Omental fat pad (tissue), 4 donors: ENCODE measurements at places on chromosomes 12 and 14. TPM values are rescaled to one million over a fixed set of nuclear protein-coding genes. Genes with fewer than 3 reads are reported as not detected.

GRCh38 chr12:92543840-92544239, 158.9 kb upstream of the PLEKHG7 start:
- DNase-seq: no peak

GRCh38 chr12:52628841-52629240, 10.5 kb upstream of the KRT73 start:
- no peak for DNase-seq

DNA sequence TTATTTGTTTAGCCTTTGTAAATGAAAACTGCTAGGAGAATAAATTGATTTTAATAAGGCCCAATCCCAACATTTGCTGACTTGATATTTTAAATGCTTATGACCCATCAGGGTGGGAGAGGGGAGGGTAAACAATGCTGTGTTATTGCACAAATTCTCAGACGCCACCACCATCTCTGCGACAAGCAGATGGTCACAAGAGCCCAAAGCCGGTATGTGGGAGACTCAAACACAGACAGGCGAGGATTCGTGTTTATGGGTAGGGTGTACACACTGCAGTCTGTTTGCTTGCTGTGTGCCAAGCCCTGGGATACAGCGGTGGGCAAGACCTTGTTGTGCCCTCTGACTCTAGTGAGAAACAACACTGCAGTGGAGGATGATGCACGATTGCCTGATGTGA, 39.2 kb upstream of the PWP1 start:
- no peak for DNase-seq

DNA sequence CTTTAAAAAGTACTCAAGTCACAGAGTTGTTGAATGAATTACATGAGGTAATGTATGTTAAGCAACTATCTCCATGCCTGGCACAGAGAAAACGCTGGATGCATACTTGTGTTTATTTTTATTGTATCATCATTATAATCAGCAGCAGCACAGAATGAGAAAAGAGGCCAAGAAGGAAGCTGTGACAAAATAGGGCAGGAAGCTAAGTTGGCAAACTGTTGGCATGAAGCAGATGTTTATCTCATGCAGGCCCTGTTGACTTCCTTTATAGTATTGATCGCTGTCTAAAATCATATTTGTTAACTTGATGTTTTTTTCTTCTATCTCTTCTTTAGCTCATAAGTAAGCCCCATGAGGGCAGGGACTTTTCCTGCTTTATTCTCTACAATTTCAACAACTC, 466.6 kb downstream of the TRHDE start:
- no peak for DNase-seq

Gene FLVCR2
- 11.6 TPM for total RNA-seq

GRCh38 chr14:74955229-74956026, at the start of gene PGF:
TSS of gene PGF (minus strand) at chr14:74955597. CDS start at chr14:74955242, 355 bp downstream.
- no peak for DNase-seq

- DNase-seq: no peak
Observed at GRCh38 chr12:67988601-67989021, 636 bp upstream of the IFNG-AS1 start.

DNA sequence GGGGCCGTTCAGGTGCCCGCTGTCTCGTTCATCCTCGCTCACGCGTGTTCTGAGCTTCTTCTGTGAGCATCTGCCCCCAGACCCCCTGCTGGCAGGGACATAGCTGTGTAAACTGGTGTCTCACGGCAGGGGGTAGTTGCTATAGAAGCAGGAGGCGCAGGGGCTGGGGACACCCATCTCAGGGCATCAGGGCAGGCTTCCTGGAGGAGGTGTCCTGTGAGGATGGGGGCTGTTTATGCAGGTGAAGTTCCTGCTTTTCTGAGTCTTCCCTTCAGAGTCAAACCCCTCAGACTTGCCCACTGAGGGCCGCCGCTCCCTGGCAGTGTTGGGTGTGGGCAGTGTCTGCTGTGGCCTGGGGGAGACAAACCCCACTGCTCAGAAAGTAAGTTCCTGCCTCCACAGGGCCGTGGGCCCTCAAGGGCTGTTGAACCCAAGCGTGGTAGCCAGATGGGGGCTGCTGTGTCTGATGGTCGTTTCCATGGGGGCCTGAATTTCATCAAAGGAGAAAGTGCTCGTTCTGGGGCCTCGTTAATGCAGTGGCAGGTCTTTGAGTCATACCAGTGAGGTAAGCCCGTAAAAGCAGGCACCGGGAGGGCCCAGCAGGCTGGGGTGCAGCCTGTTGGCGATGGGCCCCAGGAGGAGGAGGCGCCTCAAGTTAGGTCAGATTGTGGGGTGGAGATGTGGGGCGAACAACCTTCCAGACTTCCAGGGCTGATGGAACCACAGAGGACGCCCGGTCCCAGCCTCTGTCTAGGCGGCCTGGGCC, 23.4 kb downstream of the KIF26A start:
- DNase-seq: no peak

DNA sequence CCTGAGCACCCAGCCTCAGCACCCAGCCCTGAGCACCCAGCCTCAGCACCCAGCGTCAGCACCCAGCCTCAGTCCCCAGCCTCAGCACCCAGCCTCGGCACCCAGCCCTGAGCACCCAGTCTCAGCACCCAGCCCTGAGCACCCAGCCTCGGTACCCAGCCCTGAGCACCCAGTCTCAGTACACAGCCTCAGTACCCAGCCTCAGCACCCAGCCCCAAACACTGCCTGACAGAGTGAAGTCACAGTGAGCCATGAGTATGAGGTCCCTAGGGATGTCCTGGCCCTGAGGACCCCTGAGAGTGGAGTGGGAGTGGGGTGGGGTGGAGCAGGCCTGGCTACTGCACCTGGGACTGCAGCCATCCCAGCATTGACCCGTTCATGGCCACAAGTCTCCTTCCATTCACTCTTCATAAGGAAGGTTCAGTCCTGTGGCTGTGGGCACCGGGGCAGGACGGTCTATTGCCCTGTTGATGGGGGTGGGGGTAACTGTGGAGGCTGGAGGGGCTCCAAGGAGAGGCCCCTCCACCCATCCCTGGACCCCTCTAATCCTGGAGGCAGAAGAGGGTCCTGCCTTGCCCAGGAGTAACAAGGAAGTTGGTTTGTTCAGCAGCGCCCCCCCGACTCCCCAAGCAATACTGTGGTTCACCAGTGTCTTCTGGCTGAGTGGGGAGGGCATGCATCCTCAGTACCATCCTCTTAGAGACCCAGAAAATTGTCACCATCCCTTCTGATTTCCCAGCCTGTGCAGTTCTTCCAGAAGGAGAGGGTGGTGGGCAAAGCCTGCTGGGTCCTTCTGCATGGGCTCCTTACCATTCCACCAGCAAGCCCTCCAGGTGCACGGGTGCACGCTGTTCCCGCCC, 140.5 kb downstream of the ADGRD1 start:
- DNase-seq: no peak

- DNase-seq: no peak
Observed at GRCh38 chr12:111826992-111827391, 15.0 kb upstream of the MAPKAPK5 start.

DNA sequence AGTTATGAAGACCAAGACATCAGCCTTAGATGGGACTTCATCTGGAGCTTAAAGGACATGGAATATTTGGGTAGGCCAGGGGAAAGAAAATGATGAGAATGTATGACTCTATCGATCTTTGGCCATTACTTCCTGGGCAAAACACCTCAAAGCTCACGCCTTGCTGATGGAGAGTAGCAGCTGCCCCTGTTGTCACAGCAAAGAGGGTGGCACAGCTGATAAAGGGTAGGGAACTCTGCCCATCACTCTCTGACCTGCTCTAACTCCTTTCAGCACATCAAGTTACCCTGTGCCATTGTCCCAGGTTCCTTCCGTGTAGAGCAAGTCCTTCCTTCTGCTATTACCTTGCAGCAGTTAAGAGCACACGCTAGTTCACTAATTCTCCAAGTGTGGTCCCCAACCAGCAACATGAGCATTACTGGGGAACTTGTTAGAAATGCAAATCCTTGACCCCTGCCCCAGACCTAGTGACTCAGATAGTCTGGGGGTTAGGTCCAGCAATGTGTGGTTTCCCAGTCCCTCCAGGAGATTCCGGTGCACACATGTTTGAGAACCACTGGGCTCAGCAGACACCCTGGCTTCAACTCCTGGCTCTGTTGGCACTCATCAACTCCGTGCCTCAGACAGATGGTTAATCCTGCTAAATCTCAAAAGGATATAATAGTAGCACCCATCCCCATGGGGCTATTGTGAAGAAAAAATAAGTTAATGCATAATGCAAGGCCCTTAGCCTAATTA, 93.7 kb upstream of the EEA1 start:
- DNase-seq: no peak

Gene CPNE6
- total RNA-seq: not detected

GRCh38 chr12:15368812-15369211, 46.5 kb downstream of the PTPRO start:
- DNase-seq: no peak

DNA sequence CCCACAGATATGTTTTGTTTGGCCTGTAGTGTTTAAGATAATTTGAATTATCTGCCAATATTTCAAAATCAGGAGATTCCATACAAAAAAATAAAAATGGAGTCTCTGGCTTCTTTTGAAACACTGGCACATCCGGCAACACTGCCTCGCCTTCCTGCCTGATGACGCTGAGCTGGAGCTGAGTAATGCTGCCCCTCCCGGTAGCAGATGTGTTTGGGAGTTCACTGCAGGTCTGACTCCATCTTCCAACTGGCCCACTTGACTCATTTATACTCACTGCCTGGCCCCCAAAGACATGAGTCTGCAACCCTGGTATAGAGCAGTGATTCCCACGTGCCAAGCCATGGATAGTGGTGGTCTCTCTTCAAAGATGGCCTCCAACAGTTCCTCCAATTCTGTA, 7.4 kb downstream of the CIT start:
- no peak for DNase-seq

DNA sequence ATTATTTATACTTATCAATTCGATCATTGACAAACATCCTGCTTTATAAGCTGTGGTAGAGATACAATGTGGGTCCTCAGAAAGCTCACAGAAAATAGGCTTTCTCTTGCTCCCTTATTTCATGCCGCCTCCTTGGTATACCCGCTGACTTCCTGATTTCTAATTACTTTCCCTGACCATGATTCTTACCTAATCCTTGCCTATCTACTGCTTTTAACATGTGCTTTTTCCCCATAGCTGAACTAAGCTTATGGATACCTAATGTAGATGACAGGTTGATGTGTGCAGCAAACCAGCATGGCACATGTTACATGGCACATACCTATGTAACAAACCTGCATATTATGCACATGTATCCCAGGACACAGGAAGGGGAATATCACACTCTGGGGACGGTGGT, 65.1 kb downstream of the ITPR2 start:
- DNase-seq: no peak

DNA sequence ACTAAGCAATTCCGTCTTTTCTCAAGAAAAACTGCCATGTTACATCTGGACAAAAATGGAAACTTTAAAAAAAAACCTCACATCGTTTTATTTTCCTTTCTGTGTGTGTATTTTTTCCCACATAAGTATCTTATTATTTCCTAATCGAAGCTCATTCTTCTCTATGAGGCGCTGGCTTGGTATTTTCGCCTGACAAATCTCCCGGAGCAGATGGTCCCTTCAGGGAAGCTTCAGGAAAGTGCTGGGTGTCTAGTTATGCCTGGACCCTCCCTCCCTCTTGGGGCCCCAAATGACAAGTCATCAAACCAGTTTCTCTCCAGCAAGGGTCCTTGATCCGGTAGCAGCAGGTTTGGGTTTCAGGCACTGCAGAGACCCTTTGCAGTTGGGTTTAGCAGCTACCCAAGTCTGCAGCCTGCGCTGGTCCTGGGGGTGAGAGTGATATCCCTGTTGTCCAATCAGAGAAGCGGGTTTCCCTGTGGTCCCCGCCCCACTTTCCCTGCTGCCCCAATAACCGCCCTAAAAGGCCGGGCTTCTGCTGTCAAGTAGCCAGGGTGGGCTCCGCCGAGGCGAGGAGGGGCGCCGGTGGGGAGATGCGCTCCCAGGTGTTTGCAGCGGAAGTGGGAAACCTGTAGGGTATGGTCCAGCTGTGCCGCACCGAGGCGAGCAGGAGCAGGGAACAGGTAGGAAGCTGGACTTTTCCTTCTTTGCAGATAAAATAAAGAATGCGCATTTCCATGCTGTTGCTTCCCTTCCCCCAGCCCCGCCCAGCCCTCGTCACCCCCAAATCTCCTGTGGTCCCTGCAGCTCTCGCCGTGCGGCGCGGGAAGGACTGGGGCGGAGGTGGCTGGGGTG, at the start of gene CNTN1:
TSS of gene CNTN1 (plus strand) at position 527 of the 852 bp plus-strand sequence.
- DNase-seq: peak; percentile 27

DNA sequence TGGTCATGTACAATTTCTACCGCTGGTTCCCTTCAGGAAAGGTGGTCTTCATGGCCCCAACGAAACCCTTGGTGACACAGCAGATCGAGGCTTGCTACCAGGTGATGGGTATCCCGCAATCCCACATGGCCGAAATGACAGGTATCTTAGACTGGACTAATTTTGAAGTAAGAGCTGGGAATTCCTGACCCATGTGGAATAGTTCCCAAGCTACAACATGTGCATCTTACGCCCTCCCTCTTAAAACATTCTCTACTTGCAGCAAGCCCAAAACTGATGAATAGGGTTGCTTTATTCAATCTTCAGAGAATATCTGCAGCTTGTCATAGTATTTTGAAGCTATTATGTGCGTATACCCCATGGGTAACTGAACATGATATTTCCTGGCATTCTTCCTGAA, 669 bp downstream of the FANCM start:
- DNase-seq: no peak

DNA sequence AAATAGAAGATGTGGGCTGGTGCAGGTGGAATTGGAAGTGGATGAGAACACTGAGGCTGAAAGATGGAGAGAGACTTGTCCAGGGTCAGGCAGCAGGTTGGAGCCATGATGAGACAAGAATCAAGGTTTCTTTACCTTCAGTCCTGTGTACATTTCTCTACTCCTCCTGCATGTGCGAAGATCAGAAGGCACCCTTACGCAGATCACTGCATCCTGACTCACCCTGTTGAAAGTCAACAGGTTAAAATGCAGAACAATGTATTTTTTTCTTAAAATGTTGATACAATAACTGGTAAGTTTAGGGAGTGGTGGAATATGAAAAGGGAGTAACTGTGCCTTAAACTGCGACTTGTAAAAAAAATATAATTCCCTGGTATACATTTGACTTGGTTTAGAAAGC, 47.8 kb downstream of the TESPA1 start:
- DNase-seq: no peak

GRCh38 chr14:74946659-74947281, 8.6 kb downstream of the PGF start:
- DNase-seq: no peak

DNA sequence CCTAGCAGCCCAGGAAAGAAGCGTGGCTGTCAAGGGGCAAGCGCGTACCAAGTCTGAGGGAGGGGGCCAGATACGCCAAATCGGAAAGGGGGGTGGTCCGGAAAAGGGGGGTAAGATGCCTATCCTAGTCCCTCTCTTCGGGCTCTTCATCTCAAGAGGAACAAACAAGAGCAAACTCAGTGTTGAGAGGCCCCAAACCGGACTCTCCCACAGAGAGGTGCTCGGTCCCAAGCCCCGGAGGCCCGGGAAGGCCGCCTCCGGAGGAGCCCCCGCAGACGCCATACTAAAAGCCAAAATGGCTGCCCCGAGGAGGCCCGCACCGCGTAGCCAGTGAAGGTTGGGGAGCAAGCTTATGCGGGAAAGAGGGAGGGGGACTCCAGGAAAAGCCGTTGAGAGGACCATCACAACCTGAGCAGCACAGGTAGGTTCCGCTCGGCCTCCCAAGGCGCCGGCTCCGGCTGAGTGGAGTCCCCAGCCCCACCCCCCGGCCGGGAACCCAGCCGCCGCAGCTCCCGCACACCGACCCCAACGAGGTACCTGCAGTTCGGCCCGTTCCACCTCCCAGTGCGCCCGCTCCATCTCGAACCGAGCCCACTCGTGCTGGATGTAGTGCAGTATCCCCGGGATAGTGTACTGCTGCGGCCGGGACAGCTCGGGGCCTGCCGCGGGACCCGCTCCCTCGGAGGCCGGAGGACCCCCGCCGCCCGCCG, at the start of gene AP4S1:
TSS of gene AP4S1 (plus strand) at position 283 of the 710 bp plus-strand sequence. CDS start 40,548 bp downstream, outside the sequence.
- DNase-seq: peak; percentile 35

Gene RARG
- total RNA-seq: 12.1 TPM

Gene EXOC3L4
- total RNA-seq: 0.93 TPM

Gene CISTR
- not detected for total RNA-seq
